ENCODE measurements at places on chromosomes 2 and 18. TPM values are rescaled to one million over a fixed set of nuclear protein-coding genes. Genes with fewer than 3 reads are reported as not detected.

The SERPINB11 gene
- total RNA-seq: 0.17 TPM

The RFTN2 gene
- total RNA-seq: not detected

The KCNJ3 gene
- total RNA-seq: not detected

The CCDC68 gene
- 2.7 TPM for total RNA-seq

The MARCHF7 gene
- total RNA-seq: 71.5 TPM
